Upper lobe of left lung (tissue), 6 donors: ENCODE measurements at places on chromosomes 1 and 21. TPM values are rescaled to one million over a fixed set of nuclear protein-coding genes. Genes with fewer than 3 reads are reported as not detected.

The PTGER3 gene
- 0.98 TPM for total RNA-seq

The DPYD gene
- total RNA-seq: 60.9 TPM

The SLC9C2 gene
- 1.5 TPM for total RNA-seq

The FCGR3B gene
- total RNA-seq: 26.7 TPM

The NT5C1A gene
- total RNA-seq: 3.1 TPM

The ADAMTS5 gene
- total RNA-seq: 3.8 TPM

The GSTM5 gene
- total RNA-seq: 24.3 TPM

The SLC1A7 gene
- not detected for total RNA-seq

The RGS16 gene
- total RNA-seq: 14.0 TPM

The ASCL5 gene
- not detected for total RNA-seq
